Astrocyte of the spinal cord (primary cell): ENCODE measurements at places on chromosomes 2 and 18.

- DNase-seq, result peak; percentile 9
Measured at GRCh38 chr2:216343221-216343980, 28.9 kb downstream of the MARCHF4 start.

DNA sequence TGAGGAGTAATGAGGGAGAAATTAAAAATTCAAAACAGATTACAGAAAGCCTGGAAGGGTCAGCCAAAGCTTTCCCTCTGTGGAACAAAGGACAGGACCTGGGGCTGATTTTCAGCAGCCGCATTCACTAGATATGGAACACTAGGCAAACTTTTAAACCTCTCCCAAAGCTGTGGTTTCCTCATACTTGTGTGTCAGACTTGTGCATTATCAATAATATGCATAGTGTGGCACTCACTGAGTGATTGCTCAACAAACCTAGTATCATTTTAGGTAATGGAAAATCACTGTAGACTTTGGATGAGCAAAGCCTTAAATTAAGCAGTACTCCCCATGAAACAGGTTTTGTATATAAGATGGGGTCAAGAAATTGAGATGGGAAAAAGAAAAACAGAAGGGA lies 26.3 kb upstream of the IKZF2 start:
- no peak for DNase-seq

GRCh38 chr2:46937471-46937901 lies 21.9 kb upstream of the MCFD2 start:
- DNase-seq, result no peak

GRCh38 chr2:132965460-132965859 lies 295.5 kb upstream of the LYPD1 start:
- no peak for DNase-seq

- no peak for DNase-seq
Measured at GRCh38 chr2:72442270-72442669, 294.6 kb upstream of the CYP26B1 start.
